ENCODE measurements at places on chromosomes 16 and 17.

DNA sequence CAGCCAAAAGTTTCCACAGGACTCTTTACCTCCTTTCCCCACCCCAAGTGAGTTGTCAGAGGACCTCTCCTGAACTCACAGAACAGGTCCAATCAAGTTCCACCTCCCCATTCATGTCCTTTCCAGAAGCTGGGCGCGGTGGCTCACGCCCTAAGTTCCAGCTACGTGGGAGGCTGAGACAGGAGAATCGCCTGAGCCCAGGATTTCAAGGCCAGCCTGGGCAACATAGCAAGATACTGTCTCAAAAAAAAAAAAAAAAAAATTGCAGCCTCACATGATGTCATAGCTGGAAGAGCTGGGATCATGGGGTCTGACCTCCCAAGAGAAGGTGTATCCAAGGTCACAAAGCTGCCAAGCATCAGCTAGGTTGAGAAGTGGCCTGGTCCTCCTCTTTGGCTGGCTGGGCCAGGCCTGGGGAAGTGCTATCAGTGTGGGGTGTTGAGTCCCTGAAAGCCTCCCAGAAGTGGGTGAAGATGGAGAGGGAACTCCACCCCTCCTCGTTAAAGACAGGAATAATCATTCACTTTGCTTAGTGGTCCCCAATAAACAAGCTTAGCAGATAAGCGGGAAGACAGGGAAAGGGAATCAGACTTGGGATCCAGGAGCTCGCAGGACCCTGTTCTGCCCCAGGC lies 5.5 kb upstream of the MNT start:
- no peak for DNase-seq

DNA sequence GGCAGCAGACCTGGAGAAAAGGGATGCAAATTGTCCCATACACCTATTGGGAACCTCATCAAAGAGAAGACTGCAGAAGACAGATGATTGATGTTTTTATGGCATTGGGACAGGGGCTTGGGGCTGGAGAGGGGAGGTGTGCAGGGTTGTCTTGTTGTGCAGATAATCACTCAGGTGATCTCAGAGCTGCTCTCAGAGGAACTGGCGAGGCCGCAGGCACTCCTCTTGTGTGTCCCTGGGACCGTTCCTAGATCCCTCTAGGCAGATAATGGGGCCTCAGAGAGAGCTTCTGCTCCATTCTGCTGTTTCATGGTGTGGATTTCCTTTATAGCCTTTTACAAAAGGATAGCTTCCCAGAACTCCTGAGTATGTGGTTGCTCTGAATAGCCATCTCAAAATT lies 1.6 kb downstream of the RNF213 start:
- DNase-seq = no peak

GRCh38 chr16:57138281-57138935 lies 46.0 kb downstream of the CPNE2 start:
- no peak for DNase-seq

- DNase-seq = no peak
Measured at GRCh38 chr17:5541610-5542202, 42.6 kb downstream of the NLRP1 start.

DNA sequence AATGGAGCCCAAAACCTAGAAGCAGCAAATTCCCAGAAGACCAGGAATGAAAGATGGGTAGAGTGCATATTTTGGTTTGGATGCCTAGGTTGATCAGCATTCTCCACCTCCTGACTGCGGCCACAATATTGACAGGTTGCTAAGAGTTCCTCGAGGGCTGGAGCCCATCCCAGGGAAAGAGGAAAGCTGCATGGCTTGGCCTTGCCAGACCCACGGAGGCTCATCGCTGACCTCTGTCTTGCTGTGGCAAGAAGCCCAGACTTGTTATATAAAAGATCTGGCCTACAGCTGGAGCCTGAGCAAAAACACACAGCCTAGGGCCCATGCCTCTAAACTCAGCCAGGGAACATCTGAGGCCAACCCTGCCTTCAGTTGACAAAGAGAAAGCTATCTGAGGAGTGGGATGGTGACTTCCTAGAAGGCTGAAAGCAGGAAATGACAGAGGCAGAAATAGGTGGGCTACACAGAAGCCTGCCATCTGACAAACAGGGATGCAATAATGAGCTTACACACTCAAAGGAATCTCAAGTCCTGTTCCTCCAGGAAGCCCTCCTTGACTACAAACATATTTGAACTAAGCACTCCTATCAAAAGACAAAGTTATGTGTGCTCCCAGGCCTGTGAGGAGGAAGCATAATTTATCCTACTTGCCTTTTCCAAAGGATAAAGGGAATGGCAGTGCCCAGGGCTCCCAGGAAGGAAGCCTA lies 22.5 kb upstream of the SLC35B1 start:
- no peak for DNase-seq

DNA sequence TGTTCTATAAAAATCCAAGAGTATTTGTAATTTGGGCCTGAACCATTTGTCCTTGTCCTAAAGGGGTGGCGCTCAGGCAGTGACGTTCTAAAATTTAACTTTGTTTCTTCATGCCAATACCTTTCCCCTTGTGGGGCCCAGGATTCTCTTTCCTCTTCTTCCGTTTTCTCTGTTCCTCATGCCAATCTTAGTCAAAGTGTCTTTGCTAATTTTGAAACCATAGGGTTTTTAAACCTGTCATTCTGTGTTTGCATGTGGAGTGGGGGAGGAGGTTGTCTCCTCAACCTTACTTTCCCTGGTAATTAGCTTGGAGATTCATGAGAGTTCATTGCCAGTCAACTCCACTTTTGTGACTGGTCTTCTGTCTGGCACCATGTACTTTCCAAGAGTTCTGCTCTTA lies 337.1 kb downstream of the MAF start:
- DNase-seq = no peak

DNA sequence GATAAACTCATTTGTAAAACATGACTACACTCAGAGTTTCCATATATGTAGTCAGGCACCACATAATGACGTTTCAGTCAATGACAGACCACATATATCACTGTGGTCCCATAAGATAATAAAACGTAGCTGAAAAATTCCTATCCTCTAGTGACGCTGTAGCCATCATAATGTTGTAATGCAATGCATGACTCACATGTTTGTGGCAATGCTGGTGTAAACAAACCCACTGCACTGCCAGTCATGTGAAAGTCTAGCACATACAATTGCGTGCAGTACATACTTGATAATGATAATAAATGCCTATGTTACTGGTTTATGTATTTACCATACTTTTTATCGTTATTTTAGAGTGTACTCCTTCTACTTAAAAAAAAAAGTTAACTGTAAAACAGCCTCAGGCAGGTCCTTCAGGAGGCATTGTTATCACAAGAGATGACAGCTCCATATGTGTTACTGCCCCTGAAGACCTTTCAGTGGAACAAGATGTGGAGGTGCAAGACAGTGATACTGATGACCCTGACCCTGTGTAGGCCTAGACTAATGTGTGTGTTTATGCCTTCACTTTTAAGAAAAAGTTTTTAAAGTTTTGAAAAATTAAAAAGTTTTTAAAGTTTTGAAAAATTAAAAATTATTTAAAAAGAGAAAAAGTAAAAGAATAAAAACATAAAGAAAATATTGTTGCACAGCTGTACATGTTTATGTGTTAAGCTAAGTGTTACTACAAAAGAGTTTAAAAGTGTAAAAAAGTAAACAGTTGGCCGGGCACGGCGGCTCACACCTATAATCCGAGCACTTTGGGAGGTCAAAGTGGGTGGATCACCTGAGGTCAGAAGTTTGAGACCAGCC lies 9.0 kb downstream of the STAT5B start:
- no peak for DNase-seq

- DNase-seq = peak; percentile 8
Measured at GRCh38 chr17:80394629-80395216, 20.2 kb upstream of the ENDOV start.

GRCh38 chr16:76653390-76654026 lies 376.3 kb downstream of the CNTNAP4 start:
- peak; percentile 23 for DNase-seq

- no peak for DNase-seq
Measured at GRCh38 chr17:66412857-66413558, 110.6 kb downstream of the PRKCA start.
